ENCODE measurements at places on chromosomes 7 and 10.
A peak's percentile ranks its signal among the peaks of the same experiment; 100 is the strongest.

DNA sequence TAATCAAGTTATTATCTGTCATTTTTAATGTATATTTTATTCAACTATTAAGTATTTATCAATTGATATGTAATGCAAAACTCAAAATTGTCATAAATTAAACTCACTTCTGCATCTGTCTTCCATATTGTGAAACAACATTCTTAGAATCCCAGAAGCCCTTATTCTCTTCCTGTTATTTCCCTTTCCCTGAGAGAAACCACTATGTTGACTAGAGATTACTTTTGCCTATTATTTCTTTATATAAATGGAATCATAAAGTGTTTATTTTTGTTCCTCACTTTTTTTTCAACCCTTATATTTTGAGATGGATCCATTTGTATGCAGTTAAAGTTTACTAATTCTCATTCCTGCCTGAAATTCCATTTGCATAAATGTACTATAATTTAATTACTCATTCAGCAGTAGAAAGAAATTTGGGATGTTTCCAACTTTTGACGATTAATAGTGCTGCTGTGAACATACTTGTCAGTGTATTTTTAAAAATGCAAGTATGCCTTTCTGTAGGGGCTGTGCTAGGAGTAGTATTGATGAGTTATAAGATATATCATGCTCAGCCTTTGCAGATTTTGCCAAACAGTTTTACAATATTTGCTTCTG is 211.2 kb downstream of the SEMA3D start:
- no peak for DNase-seq

DNA sequence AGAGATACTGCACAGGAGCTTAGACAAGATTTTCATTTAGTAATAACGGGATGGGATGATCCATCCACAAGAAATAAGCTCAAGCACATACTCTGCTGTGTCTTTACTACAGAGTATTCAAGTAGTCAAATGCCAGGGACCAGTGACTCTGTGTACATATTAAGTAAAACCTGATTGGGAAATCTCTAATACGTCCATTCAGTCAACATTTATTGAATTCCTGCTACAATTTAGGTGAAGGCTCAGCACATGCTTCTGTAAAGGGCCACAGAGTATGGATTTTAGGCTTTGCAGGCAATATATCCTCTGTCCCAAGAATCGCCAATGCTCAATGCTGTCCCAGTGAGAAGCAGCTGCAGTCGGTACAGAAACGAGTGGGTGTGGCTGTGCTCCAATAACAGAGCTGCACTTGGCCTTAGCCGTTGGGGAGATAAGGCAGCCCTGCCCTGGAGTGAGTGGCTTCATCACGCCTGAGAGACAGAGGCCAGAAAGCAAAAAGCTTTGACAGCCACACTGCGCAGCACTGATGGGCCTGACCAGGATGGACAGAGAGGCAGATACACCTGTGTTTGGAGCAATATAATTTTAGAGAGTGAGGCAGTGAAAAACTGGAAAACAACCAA is 186.8 kb downstream of the PARD3 start:
- no peak for DNase-seq

- no peak for DNase-seq
Measured at GRCh38 chr7:42407021-42407710, 170.2 kb upstream of the GLI3 start.

DNA sequence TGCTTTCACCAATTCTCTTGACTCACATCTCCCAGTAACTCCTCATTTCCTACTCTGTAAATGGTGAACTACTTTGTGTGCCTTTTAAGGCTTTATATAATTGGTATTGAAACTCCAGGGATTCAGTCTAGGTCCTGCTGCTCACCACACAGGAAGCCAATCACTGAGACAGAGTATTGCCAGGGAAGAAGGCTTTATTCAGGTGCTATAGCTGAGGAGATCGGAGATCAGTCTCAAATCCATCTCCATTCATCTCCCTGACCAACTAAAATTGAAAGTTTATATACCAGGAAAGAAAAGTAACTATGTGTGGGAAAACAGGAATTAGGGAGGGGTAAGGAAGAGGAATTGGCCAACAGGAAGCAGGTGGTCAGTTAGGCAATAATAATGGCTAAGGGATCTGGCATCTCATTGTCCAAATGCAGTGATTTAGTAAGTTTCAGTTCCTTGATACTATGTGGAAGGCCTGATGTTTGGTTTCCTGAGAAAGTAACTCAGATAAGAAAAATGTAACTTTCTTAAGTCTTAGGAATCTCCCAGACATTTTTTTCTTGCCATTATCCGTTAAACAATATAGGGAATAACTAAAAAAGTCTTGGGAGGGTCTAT is 10.2 kb upstream of the SDHAF3 start:
- DNase-seq, result no peak

DNA sequence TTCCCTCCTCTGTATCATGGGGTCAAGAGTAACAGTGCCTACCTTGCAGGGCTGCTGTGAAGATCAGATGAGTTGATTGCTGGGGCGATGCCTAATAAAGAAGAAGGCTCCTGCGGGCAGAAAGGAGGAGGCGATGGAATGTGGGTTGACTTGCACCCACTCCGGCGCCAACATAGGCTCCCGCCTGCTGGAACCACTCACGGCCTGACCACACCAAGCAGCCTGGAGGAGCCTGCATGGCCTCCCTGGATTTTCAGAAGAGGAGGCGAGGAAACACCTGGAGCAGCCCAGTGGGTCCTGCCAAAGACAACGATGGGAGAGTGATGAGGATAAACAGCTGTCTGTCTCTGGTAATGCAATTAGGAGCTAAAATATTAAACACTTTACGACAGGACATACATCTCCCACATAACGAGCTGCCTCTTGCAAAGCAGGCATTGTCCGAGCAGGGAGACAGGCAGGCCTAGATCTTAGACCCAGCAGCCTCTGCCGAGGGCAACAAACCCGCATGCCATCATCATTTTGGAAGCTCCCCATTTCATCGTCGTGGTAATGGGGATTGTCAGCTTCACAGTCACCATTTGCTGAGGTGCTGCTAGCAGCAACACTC is 302.9 kb upstream of the ZMIZ1 start:
- DNase-seq, result no peak

DNA sequence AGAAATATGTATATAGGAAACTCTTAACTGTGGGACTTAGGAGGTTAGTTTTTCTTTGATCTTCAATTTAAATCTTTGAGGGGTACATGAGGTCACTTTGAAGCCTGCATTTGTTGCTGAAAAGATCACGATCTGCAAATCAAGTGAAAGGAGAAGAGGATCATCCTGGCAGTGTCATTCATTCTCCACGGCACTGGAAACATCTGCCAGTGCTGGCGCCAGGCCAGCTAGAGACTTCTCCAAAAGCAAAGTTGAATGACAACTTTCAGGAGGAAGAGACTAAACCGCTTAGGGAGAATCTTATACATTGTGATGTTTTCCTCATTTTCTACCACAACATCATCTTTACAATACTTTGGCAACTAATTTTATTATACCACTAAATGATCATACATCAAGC is 42.5 kb downstream of the MRC1 start:
- no peak for DNase-seq

GRCh38 chr7:70614237-70615045 is 517.5 kb upstream of the GALNT17 start:
- peak; percentile 21 for DNase-seq

- DNase-seq, result no peak
Measured at GRCh38 chr10:63169624-63170023, 36.5 kb downstream of the NRBF2 start.

- no peak for DNase-seq
Measured at GRCh38 chr7:116120839-116121238, 89.5 kb upstream of the TES start.

GRCh38 chr10:102291221-102291905 is 46.0 kb downstream of the GBF1 start:
- DNase-seq, result no peak

DNA sequence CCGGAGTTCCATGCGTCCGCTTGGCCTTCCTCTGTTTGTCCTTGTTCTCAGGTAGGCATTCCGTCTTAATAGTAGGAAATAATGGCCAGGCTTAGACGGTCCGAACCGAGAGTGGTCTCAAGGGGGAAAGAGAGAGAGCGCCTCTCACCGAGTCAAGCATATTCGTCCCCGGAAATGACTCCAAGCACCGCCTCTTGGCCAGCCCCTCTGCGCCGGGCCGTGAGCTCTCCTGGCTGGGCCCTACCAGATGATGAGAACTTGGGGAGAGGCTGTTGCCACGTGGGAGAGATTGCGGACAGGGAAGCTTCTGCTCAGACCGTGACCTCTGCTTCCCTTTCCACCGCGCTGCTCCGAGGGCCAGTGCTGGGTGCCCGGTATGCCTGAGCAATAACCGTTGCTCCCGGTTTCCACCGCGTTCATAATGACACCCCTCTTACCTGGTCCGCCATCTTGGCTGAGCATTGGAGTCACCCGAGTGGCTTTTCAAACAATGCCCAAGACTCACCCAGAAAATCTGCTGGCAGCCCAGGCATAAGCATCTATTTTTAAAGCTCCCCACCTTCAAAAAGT is 251.1 kb upstream of the SHH start:
- DNase-seq, result no peak

GRCh38 chr10:47380341-47381102 is 3.6 kb downstream of the ZNF488 start:
- DNase-seq, result no peak

DNA sequence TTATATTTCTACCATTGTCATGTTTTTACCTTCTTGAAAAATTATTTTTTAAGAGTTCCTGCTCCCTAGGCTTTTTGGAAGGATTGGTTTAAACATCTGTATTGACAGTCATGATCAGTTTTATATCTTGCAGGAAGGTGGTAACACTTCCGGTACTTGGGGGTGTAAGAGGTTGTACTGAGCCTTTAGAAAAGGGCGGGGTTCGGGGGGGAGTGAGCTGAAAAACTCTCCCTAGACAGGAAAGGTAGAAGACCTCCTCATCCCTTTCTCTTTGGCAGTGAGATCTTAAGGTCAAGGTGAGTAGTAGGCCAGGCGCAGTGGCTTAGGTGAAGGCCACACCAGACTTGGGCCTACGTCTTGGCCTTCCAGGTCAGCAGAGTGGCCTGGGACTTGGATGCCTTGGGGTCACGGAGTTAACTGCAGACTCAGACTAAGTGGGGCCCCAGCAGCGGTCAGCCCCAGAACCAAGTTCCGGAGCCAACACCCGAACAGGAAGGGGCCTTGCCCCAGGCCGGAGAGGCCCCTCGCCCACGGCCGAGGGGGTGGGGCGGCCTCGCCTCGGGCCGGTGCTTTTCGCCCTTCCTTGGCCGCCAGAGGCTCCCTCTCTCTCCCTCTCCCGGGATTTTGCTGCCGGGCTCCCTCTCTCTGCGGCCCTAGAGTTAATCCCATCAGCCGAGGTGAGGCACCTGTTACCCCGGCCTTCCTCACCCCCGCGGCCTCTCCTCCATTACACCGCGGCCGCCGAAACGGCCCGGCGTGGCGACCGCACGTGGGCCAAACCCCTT is at the start of gene PPP1R9A:
PPP1R9A (plus strand) TSS at position 569 of the 785 bp plus-strand sequence. CDS start 2,520 bp downstream, outside the sequence.
- DNase-seq, result peak; percentile 68

DNA sequence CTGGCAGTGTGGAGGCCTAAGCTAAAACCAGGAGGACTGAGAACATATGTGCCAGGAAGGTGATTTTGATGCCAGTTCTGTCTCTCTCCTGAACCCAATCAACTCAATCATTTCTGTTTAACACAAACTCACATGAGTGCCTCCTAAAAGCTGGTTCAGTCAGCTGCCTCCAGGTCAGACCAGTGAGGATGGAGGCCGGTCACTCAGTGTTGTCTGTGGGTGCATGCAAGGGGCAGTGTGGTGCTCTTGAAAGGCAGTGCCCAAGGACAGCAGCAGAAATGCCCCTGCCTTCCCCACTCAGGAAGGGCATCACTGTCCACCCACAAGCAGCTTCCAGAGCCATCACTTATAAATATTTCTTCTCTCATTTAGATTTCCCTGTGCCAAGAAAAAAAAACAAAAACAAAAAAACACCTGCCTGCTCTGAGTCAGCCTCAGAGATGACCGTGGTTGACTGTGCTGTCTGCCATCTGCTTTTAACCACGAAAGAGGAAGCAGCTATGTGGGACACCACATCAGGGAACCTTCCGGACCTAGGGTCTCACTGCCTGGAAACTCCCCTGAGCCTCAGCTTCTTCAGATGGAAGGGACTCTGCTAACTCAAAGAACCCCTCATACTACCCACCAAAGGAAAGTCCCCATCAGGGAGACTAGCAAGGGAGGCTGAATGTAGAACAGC is 39.1 kb downstream of the VOPP1 start:
- no peak for DNase-seq

- DNase-seq, result no peak
Measured at GRCh38 chr7:95577137-95577536, 19.2 kb downstream of the PDK4 start.

GRCh38 chr10:129850316-129850715 is 113.8 kb downstream of the EBF3 start:
- DNase-seq, result no peak

- DNase-seq, result no peak
Measured at GRCh38 chr10:61754587-61755550, 92.1 kb downstream of the CABCOCO1 start.

DNA sequence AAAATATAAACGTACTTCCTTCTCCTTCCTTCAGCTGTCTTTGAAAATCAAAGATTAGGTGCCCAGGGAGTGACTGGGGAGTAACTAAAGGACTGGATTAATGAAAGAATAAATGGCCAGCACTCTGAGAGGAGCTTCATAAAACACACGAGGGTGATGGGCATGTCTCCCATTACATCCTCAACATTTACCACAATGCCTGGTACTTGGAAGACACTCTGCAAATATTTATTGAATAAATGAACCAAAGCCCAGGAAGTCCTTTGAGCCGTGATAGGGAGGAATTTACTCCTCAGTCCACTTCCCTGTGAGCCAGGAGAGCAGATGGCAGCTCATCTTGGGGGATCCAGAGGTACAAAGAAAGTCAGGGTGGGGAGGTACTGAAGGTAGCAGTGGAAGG is 96.3 kb downstream of the RAB11FIP2 start:
- no peak for DNase-seq

DNA sequence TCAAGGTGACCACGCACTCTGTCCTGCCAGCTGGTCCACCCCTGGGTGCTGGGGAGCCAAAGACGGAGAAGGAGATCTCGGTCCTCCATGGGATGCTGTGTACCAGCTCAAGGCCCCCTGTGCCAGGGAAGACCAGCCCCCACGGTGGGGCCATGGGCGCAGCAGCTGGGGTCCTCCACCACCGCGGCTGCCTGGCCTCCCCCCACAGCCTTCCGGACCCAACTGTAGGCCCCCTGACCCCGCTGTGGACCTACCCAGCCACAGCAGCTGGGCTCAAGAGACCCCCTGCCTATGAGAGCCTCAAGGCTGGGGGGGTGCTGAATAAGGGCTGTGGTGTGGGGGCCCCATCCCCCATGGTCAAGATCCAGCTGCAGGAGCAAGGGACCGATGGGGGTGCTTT is 5.4 kb downstream of the NYAP1 start:
- DNase-seq, result no peak

DNA sequence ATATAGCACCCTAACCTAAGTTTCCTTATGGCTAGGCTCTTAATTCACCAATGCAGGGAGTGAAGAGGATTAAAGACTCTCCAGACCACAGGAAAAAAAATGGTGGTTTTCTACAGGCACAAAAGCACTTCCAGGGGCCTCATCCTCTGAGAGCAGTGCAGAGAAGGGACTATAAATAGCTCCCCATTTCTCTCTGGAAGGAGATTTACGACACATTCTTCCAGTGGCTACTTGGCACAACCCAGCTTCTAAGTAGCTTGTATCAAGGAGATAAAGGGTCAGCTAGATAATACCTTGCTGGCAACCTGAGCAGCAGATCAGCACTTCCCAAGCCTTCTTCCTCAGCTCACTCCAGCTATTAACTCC is 73.5 kb downstream of the CRPPA start:
- no peak for DNase-seq
